ENCODE measurements at places on chromosomes 1 and 21.
A peak's percentile ranks its signal among the peaks of the same experiment; 100 is the strongest.

DNA sequence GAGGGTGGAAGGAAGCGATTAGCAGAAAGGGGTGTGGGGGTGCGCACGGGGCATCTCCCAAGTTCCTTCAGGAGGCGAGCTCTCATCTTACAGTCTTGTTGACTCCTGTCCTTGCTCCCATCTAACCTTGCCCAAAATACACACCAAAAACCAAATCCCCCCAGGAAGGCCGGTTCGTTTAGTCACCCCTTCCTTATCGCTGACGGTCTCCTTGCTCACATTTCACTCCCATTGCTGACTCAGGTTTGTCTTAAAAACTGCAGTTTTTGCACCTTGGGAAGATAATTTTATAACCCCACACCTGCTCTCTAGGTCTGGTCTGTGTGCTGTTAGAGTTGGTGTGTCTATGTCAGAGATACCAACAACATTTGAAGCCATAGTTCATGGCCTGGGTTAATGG, 68.1 kb upstream of the F3 start:
- no peak for DNase-seq

- no peak for DNase-seq
Observed at GRCh38 chr1:164583196-164583595, 24.2 kb downstream of the PBX1 start.

DNA sequence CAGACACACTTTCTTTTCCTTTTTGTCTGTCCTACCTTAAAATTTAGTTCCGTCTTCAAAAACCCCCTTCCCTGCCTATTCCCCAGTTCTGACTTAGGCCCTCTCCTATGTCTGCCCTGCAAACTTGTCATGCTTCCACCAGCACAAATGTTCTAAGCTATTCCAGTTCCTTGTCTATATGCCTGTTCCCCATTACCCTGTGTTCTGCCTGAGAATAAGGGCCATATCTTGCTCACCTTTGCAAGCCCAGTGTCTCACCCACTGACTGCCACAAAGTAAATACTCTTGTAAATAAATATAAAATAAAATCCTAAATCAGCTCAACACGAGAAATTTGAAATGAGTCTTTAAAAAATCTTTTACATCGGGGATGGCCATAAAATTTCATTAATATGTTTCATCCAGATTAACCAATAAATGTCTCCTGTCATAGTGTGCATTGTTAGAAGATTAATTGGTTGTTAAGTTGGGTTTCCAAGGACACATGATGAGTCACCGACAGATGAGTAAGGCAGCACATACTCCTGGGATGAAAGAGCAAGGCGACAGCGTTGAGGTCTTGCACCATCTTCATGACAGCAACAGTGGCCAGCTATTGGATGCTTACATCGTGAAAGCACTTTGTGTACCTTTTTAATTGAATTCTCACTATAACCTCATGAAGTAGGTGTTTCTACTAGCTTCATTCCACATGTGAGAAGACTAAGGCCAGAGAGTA, 92.6 kb upstream of the NGF start:
- no peak for DNase-seq

DNA sequence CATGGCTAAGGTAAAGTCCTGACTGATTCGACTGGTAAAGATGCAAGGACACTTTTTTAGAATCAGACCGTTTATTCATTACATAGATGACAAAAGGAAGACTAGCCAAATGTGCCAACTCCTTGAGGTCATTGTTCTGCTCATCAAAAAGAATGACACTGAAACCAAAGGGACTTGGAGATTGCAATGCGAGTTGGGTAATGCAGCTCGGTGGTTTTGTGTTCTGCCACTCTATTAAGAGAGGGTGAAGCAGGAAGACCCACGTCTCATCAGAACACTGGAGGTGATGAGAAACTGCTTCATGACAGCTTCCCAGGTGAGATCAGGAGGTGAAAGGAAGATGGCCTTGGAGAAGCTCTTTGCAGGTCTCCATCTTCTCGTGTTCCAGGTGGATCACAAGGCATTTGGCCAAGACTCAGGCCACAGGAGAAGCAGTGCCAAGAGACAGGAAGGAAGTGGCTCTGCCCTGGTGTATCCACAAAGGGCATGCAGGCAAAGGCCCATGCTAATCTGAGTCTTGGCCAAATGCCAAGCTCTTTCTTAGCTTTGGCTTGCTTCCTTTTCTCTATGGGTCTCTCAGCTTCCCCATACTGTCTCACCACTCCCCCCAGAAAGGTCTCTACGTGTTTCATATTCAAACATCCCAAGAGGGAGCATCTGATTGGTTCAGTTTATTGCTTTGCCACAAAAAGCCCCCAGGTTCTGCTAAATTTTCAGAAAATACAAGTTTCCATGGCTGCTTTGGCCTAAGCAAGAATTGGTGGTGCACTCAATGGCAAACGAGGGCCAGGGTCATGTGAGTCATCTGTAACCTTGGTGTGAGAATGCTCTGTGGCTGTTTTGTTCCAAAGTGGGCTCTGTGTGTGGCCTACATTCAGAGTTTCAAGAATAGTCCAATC, 5.7 kb upstream of the CCT8 start:
- DNase-seq, result peak; percentile 46

DNA sequence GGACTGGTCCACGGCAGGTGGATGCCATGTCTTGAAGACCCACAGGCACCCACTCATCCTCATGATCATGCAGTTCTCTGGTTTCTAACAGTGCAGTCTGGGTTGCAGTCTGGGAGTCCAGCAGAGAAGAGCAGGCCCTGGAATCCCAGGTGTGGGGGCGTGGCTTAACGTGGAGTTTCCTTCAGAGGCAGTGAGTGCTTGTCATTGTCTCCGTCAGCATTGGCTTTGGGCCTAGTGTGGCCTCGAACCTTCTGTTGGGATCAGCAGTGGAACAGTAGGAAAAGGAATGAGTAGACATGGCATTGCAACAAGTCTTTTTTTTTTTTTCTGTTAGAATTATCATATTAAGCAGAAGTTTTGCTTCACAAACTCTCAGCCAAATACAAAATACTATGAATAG, 12.8 kb downstream of the LGALS8 start:
- no peak for DNase-seq

GRCh38 chr1:152667648-152668047, 4.5 kb downstream of the LCE2D start:
- DNase-seq, result no peak

DNA sequence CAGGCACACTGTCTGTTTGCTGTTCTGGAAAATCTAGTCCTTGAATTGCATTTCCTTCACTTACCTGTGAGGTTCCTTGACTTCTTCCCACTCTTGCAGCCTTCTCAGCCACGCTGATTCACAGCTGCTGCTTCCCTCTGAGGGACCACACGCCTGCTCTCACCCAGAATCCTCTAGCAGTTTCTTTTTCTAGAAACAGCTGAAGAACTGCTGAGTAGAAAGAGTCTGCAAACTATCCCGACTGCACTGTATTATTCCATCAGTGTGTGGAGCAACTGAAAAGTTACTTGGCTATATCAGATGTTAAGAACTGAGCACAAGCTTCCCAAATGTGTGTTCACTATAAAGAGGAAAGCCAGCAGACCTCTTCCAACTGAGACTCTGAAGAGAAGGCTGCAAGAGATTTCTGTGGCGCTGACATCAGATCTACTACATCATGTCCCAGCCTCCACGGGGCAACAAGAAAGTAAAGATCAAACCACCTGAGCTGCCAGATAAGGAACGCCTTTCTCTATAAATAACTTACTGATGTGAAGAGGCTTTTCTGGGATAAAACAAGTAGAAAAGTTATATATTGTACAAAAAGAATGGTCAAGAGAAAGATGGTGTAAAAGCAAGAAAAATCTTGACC, 226.6 kb downstream of the RERE start:
- DNase-seq, result no peak

- DNase-seq, result peak; percentile 5
Observed at GRCh38 chr1:186996816-186997215, 168.1 kb downstream of the PLA2G4A start.

DNA sequence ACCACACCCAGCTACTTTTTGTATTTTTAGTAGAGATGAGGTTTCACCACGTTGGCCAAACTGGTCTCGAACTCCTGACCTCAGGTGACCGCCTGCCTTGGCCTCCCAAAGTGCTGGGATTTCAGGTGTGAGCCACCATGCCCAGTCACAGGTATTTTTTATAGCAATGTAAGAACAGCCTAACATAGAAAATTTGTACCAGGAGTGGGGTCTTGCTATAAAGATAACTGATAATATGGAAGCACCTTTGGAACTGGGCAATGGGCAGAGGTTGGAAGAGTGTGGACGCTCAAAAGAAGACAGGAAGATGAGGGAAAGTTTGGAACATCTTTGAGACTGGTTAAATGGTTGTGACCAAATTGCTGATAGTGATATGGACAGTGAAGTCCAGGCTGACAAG, 99.2 kb downstream of the GDAP2 start:
- no peak for DNase-seq

GRCh38 chr1:202852163-202852904, 36.6 kb downstream of the RABIF start:
- DNase-seq, result peak; percentile 54

- DNase-seq, result no peak
Observed at GRCh38 chr1:234965111-234965510, 163.5 kb downstream of the TOMM20 start.

GRCh38 chr1:234778221-234779159, 168.5 kb upstream of the IRF2BP2 start:
- DNase-seq, result no peak

- no peak for DNase-seq
Observed at GRCh38 chr1:230246551-230246950, 179.5 kb downstream of the GALNT2 start.

- DNase-seq, result no peak
Observed at GRCh38 chr1:54745864-54746263, 18.5 kb downstream of the PARS2 start.

DNA sequence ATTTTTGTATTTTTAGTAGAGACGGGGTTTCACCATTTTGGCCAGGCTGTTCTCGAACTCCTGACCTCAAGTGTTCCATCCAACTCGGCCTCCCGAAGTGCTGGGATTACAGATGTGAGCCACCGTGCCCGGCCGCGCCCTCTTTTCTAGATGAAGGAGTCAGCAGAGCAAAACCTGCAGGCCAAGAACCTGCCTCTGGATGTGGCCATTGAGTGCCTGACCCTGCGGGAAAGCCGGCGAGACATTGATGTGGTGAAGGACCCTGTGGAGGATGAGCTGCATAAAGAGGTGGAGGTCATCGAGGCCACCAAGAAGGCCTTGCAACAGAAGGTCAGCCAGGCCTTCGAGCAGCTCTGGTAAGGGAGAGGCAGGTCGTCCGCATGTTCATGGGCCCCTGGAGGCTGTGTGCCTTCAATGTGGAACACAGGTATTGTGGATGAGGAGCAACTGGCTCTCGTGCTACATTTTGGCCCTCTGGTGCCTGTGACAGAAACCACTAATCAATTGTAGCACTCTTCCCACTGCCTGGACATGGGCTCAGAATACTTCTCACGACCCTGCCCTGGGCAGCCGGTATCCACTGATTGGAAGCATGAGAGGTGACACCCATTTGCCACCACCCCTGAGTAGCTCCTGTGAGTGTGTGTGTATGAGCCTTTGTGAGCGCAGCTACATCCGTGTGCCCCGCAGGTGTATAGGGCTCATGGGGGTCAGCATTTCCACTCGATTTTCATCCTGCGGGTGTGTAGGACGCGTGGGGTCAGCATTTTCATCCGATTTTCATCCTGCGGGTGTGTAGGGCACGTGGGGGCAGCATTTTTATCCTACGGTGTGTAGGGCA, 2.0 kb downstream of the TEKT2 start:
- DNase-seq, result no peak

- DNase-seq, result no peak
Observed at GRCh38 chr1:160658814-160659193, 12.0 kb upstream of the SLAMF1 start.

DNA sequence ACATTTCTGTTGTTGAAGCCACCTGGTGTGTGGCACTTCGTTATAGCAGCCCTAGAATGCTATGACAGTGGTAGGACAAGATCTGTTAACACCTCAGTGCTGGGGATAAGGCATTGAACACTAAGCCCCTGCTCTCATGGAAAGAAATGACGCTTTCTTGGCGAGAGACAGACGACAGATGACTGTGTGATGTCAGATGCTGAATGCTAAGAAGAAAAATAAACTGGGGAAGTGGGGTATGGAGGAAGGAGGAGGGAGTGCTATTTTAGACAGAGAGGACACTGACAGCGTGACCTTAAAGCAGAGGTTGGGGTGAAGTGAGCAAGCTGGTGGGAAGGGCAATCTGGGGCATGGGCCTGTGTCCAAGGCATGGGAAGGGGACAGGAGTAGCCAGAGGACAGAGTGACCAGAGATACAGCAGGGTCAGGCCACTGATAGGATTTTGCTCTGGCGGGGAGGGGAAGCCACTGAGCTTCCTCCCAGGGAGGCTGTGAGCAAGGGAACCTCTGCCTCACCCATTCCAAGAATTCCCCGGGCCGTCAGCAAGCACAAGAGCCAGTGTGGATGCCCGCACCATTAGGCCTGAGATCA, 15.2 kb downstream of the DOP1B start:
- no peak for DNase-seq

GRCh38 chr1:111320066-111320879, 29.6 kb downstream of the CHIA start:
- DNase-seq, result no peak

DNA sequence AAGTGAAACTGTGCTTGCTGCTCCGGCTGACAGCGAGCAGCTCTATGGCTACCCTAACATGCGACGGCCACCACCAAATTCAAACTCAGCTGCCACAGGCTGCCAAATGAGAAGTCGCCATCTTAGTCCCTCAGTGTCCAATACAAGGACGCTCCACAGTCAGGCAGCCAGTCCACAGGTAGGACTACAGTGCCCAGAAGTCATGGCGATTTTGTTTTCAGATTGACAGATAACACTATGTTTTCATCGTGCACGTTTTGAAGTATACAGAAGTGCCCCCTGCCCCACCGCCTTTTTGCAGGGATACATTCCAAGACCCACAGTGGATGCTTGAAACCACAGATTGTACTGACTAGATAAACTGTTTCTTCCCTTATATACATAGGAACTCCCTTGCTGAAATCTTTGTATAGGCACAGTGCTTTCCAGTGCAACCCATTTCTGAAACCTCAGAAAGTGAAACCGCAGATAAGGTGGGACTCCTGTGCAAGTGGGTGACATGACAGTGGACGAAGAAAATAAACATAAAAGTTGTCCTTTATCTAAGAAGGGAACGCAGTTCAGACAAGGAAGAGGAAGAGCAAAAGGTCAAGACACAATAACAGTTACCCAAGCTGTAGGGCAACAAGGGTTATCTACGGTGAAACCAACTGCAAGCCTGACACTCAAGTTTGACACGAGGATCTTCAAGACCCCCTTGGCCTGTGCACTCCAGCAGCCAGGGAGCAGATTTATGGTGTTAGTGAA, 52.2 kb downstream of the STX6 start:
- no peak for DNase-seq

Measured in activated CD4-positive, alpha-beta T cell treated with anti-CD3 and anti-CD28 coated beads, Interleukin-2, Interleukin-4, amounts not matched to agents 100 ng/mL and 50 ng/mL, durations not matched to agents 16 hours and 8 hours (primary cell).